ENCODE measurements at places on chromosomes 2 and 18.

- no peak for DNase-seq
Observed at GRCh38 chr18:4352746-4353551, 102.2 kb downstream of the DLGAP1 start.

DNA sequence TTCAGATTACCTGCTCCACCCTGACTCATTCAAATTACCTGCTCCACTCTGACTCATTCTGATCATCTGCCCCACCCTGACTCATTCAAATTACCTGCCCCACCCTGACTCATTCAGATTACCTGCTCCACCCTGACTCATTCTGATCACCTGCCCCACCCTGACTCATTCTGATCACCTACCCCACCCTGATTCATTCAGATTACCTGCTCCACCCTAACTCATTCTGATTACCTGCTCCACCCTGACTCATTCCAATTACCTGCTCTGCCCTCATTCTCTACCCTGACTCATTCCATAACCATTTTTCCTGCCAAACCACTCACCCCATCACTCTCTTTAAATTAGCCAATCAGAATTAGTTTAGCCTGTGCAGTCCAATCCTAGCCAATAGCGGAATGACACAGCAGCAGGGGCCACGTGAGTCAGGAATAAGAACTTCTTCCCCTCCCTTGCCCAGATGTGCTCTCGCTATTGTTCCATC is 26.2 kb downstream of the CFAP53 start:
- no peak for DNase-seq

DNA sequence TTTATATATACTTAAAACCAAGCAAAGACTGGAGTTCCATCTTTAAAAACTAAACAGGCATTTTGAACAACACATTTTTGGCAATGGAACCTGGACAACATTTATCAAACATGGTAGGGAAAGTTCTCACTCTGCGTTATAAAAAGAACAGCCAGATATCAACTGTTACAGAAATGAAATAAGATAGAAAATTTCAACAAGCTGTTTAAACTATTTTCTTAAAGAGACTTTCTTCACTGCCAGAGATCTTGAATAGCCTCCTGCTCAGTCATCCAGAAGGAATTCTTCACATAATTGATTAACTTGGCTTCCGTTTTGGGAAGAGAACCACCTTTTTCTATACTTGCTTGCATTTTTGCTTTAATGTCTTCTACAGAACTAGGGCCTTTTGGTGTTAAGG is 166.0 kb upstream of the PIK3C3 start:
- no peak for DNase-seq

- DNase-seq, result no peak
Observed at GRCh38 chr2:200483729-200484198, 26.1 kb downstream of the KCTD18 start.

- no peak for DNase-seq
Observed at GRCh38 chr18:68150961-68151360, 563.9 kb downstream of the TMX3 start.

DNA sequence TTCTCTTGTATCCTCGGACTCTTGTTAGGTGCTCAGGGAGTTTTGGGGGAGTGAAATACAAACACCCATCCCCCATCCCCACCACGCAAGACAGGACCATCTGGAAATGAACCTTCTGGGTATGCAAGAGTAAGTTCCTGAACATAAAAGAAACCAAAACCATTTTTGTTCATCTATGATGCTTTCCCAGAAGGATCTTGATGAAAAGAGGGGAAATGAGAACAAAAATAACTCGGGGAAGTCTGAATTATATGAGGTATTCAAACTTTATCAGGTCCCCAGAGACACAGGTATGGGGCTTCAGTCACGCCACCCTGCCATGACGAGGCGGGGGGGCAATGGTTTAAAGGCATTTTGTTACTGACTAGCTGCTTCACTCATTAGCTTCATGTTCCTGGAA is 68.6 kb upstream of the DNMT3A start:
- no peak for DNase-seq

Data from stimulated activated CD4-positive, alpha-beta T cell treated with anti-CD3 and anti-CD28 coated beads, Interleukin-12 subunit alpha, Interleukin-12 subunit beta, amount 100 ng/mL, for 24 hours (primary cell).